ENCODE measurements at places on chromosomes 2 and 18.

GRCh38 chr18:59536166-59536565, 161.1 kb downstream of the CCBE1 start:
- DNase-seq, result no peak

GRCh38 chr2:58186501-58186900, 54.6 kb downstream of the FANCL start:
- no peak for DNase-seq

DNA sequence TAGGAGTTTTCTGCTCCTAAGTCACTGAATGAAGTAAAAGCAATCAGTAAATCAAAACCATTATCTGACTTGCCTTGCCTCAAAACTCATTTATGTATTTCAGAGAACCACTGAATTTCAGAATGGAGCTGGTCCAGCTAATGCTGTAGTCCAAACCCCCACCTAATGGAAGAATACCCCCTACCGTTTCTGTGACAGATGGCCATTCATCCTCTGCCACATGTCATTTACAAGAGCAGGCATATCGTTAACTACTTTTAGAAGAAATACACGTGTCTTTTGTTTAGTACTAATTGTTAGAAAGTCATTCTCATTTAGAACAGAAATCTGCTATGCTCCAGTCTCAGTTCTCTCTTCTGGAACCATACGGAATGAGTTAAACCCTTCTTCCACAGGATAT, 12.8 kb upstream of the GALNT5 start:
- DNase-seq, result no peak

- DNase-seq, result no peak
Measured at GRCh38 chr2:179107737-179108136, 57.8 kb upstream of the CCDC141 start.

- no peak for DNase-seq
Measured at GRCh38 chr2:144468823-144469595, 50.9 kb downstream of the ZEB2 start.

DNA sequence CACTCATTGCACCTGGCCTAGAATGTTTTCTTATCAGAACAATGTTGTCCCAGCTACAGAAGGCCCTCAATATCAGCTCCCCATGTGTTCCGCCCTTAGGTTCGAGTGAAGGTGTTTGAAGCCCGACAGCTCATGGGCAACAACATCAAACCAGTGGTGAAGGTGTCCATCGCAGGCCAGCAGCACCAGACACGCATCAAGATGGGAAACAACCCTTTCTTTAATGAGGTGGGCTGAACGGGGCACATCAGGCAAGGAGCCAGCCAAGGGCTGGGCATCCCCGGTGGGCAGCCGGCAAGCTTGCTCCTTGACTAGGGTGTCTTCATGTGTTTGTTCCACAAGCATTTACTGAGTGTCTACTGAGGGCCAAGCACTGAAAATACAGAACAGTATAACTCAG, 9.2 kb downstream of the FER1L5 start:
- DNase-seq, result no peak

DNA sequence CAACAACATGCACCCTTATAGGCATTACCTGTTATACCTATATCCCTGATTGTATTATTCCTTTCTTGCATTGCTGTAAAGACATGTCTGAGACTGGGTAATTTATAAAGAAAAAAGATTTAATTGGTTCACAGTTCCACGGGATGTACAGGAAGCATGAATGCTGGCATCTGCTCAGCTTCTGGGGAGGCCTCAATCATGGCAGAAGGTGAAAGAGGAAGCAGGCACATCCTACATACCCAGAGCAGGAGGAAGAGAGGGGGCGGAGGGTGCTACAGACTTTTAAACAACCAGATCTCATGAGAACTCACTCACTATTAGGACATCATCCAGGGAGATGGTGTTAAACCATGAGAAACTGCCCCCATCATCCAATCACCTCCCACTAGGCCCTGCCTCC, 191.7 kb upstream of the SPHKAP start:
- DNase-seq, result peak; percentile 23

- no peak for DNase-seq
Measured at GRCh38 chr2:157466764-157467163, 22.9 kb upstream of the CYTIP start.

DNA sequence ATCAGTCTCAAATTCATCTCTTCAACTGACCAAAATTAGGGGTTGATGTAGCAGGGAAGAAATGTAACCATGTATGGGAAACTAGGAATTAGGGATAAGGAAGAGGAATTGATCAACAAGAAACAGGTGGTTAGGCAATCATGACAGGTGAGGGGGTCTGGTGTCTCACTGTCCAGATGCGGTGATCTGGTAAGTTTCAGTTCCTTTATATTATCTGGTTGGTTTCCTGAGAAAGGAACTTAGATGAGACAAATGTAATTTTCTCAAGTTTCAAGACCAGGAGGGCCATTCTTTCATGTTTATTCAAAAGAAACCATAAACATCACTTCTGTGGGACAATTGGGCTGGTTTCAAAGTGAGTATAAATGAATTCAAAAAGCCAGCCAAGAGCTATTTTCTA, 306.2 kb upstream of the KCNJ3 start:
- no peak for DNase-seq
